ENCODE measurements at places on chromosomes 3 and 15. TPM values are rescaled to one million over a fixed set of nuclear protein-coding genes. Genes with fewer than 3 reads are reported as not detected.

MST1R gene
- total RNA-seq = 0.32 TPM

- no peak for DNase-seq
Observed at GRCh38 chr3:116808725-116809124, 99.1 kb downstream of the TUSC7 start.

MUC13 gene
- 0.32 TPM for total RNA-seq

DNA sequence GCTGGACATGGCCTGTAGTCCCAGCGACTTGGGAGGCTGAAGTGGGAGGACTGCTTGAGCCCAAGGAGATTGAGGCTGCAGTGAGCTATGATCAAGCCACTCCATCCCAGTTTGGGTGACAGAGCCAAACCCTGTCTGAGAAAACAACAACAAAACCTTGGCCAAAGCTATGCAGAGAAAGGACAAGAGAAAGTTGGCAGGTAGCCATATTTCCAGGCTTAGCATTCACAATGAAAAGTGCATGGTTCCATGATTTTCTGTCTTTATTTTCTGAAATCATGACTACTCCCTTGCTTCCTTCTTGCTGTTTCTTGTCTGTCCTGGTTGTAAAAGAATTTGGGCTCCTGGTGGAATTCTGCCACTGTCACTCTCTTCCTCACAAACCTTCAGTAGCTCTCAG lies 284.6 kb upstream of the C2CD4B start:
- DNase-seq = no peak

GRCh38 chr3:50435371-50436113 lies 67.9 kb downstream of the CACNA2D2 start:
- no peak for DNase-seq

DNA sequence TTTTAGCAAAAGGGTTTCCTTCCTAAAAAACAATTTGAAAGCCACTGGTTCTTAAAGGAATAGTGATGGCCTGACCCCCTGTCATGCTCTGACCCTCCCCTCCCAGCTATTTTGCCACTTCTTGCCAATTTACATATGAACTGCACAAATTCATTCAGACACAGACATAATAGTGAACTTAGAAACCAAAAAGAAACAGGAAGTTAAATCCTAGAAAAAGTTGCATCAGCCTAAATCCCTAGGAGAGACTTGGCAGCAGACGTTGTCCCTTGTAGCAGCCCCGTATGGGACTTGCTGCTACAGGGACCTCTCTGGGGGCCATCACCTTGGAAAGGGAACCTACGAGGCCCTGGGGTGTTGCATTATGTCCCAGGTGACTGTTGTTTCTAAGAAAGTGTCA lies 14.3 kb upstream of the PDE8A start:
- no peak for DNase-seq

- no peak for DNase-seq
Observed at GRCh38 chr3:125202197-125202596, 10.4 kb downstream of the SLC12A8 start.

DNA sequence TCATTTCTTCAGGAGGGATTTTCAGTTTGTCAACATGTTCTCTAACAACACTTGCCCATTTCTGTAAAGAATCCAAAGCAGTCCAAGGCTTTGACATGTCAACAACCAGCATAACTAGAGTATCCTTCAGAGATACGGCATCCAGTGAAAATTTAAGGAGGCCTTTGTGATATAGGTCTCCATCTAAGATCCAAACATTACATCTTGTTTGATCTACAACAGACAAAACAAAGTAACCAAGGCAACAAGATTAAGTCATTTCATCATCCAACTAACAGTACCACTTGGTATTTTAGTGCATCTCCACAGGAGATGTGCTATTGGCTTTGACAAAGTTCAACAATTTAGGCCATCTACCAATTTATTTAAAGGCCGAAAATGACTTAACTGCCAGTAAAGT lies 25.8 kb downstream of the DYNC1LI1 start:
- DNase-seq = peak; percentile 14

DNA sequence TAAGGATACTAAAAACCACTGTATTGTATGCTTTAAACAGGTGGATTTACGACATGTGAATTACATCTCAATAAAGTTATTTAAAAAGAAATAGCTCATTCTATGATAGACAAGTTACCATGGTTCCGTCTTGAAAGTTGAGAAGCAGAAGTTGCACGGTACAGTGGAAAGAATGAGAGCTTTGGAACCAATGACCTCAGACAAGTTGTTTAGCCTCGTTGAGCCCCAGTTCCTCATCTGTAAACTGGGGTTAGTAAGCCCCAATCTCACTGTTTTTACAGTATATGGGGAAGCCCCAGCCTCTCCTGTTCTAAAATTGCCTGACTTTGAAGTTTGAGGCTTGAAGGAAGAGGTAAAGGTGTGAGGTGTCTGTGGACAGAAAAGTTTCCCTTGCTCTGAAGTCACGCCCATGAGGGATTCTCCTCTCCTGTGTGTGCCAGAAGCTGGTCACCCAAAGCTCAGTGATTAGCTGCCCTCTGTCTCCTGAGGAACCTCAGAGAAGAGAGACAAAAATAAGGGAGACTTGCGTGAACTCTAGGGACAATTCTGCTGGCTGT lies 10.0 kb downstream of the CRYGS start:
- DNase-seq = no peak

SPSB4 gene
- not detected for total RNA-seq

DNA sequence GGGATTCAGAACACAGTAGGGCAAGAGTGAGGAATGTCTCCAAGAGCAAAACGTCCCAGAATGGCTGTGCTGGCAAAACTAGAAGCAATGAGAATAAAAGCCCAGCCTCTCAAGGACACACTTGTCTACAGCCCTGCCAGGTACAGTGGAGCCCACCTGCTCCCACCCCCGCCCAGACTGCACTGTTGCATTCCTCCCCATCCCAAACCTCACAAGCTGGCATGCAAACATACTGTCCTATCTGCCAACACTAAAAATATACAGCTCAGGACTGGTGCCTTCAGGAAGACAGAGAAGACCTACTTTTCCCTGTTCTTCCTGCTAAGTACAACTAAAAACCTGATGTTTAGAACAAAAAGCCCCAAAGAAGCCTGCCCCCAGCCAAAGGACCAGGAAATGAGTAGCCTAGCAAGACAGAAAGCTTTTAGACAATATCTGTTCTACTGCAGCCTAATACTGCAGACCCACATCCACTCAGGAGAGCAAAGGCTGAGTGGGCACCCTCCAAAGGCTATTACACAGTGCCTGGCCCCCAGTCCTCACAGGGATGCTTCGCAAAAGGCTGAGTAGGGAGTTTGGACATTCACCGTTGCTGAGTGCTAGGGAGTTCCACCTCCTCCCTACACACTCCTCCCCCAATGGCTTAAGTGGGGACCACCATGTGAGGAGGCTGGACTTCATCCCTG lies 13.5 kb downstream of the OCA2 start:
- no peak for DNase-seq

SLC35G2 gene
- 17.3 TPM for total RNA-seq

GCSAM gene
- total RNA-seq = not detected

DNA sequence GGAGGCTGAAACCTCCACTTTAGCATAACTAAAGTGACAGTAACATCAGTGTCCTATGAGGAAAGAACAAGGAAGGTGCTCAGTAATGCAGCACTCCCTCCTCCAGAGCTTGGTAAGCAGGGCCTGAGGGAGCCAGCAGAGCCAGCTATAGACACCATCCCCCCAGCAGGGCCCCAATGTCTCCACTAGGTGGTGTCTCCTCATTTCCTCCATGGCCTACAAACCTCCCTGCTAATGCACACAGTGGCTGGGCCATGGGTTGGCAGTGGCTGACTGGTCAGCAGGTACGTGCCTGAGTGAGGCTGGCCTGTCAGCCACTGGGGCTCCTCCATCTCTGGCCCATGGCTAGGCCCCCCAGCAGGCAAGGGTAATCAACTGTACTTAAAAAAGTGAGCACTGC lies 13.6 kb downstream of the MRPS25 start:
- peak; percentile 38 for DNase-seq

DNA sequence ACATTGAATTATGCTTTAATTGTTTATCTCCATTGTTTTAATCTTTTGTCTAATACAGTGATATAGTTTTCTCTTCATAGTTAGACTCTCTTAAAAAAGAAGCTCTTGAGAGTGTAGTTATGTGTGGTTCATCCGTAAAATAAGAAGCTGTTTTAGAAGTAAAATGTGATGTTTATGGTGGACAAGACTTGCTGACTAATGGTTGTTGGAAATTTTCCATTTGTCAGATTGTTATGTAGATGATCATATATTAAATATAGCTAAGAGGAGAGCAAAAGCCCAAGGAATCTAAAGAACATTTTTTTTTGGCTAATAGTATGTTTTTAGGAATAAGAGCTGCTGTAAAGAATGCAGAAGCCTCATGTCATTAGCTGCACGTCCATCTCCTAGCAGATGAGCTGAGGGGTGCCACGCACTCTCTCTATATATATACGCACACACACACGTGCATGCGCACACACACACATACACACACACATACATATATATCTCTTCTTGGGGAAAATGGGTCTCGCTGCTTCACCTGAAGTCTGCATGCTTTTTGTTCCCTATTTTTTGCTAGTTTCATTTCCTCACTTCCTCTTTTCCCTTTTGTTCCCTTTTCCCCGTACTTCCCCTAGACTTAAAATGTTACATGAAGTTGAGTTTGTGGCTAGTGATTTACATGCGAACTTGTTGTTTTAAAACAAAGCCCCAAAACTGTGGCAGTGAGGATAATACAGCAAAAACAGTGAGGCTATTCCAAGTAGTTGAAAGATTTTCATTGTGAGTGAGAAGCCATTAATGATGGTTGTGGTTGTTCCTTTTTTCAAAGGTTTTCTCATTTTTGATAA lies 107.8 kb downstream of the MBNL1 start:
- DNase-seq = peak; percentile 62

DNA sequence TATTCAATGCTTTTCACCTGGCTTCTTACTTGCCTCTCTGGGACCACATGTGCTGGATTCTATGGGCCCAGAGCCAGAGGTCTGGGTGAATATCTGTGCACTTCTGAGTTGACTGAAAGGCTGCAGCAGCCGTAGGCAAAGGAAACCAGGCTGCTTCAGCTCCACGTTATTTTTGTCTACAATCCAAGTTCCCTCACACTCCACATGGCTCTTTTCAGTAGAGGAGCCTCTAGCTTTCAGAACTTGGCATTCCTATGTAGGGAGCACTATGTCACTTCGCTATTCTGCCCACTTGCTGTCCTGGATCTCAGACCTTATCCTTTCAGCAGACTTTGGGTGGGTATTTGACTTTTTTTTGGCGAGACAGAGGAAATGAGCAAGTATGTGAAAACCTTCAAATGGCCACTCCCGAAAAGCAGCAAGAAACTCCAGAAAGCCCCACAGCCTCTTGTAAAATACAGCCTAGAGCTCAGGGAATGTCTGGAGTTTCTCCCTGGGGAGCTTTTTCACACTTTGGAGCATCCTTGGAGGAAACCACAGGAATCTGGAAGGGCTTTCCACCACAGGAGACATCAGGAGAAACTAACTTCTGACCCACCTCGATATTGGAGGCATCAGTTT lies 80.9 kb downstream of the DUT start:
- peak; percentile 53 for DNase-seq

FGF12 gene
- not detected for total RNA-seq

SPTBN5 gene
- total RNA-seq = 0.32 TPM

ZBBX gene
- not detected for total RNA-seq

OR5K2 gene
- total RNA-seq = not detected

CCDC39 gene
- under 0.01 TPM for total RNA-seq

- DNase-seq = peak; percentile 16
Observed at GRCh38 chr3:2090095-2090911, 8.4 kb upstream of the CNTN4 start.

PPP4R2 gene
- 62.2 TPM for total RNA-seq

PIGBOS1 gene
- 7.3 TPM for total RNA-seq

DNA sequence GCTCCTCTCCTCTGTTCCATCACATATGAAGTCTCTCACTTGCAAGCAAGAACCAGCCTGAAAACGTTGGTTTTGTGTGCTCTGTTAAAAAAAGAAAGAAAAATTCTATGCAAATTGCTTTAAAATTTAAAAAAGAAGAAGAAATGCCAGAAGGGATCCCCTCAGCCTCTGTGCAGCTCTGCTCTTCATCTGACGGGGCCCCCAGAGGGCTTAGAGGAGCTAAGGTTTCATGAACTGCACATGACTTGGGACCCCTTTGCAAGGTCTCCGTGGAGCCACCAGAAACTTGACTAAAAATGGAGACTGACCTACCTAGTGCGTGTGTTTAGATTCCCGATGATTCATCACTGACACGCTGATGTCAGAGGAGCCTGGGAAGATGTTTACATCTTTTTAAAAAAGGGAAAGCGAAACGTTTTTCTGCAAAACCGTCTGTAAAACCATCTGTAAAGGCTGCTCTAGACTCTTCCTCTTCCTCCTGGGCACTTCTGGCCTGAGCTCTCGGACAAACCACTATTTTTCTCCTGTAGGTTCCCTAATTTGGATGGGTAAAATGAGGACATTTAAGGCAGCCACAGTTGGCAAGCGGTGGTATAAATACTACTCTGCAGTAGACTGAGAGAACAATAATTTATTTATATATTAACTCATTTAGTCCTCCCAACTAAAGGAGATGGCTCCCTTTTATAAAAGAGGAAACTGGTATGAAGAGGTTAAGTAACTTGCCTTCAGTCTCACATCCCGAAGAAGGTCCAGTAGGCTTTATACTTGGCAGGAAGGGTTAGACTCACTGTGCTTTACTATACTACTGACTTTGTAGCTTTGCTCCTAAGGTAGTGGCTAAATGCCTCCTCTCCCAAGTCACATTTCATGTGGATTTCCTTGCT lies 67.2 kb upstream of the POLG start:
- peak; percentile 85 for DNase-seq

DNA sequence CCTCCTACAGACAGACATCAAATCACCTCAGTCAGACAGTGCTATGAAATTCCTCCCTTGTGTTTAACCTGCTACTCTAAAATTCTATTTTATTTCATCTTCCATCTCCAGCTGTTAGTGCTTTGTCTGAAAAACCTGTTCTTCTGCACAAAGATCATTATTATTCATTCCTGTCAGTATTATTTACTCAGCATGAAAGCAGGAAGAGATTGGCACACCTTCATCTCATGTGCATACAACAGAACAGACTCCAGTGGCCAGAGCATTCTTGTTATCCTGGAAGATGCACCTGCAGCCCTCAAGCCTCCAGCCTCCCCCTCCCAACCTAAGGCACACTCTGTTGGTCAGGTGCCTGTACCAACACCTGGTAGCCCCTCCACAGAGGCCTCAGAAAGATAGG lies 1.8 kb upstream of the ROPN1B start:
- no peak for DNase-seq

MYD88 gene
- 6.9 TPM for total RNA-seq

- peak; percentile 37 for DNase-seq
Observed at GRCh38 chr15:69973102-69973714, 124.5 kb downstream of the TLE3 start.

- no peak for DNase-seq
Observed at GRCh38 chr15:39499681-39500080, 81.2 kb upstream of the THBS1 start.
